ENCODE measurements at places on chromosomes 6 and 20. TPM values are rescaled to one million over a fixed set of nuclear protein-coding genes. Genes with fewer than 3 reads are reported as not detected.
A peak's percentile ranks its signal among the peaks of the same experiment; 100 is the strongest.

Gene TREM2
- total RNA-seq: 7.0 TPM

GRCh38 chr20:24762371-24762770 lies 186.7 kb upstream of the CST7 start:
- H3K36me3 ChIP-seq: no peaks in the 10 kb centered on the region
- peak; percentile 18 for DNase-seq
- H3K27ac ChIP-seq: no peak overlapping the region
- H3K27me3 ChIP-seq: no peaks in the 10 kb centered on the region

DNA sequence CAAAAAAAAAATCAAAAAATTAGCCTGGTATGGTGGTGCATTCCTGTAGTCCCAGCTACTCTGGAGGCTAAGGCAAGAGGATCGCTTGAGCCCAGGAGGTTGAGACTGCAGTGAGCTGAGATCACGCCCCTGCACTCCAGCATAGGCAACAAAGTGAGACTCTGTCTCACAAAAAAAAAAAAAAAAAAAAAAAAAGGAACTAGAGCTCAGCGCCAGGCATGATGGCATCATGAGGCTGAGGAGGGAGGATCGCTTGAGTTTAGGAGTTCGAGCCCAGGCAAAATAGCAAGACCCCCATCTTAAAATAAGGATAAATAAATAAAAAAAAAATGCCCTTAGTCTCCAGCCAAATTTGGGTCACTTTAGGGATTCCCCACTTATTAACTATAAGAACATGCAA lies 40.4 kb upstream of the PIM1 start:
- no peaks in the 10 kb centered on the region for H3K36me3 ChIP-seq
- peak overlapping the region; percentile 93 for H3K27ac ChIP-seq
- no peak for DNase-seq
- no peaks in the 10 kb centered on the region for H3K4me1 ChIP-seq
- H3K4me3 ChIP-seq: no peak overlapping the region

Gene ESR1
- total RNA-seq: 0.67 TPM

Gene PNLDC1
- total RNA-seq: 0.33 TPM

Gene CNR1
- 1.7 TPM for total RNA-seq

DNA sequence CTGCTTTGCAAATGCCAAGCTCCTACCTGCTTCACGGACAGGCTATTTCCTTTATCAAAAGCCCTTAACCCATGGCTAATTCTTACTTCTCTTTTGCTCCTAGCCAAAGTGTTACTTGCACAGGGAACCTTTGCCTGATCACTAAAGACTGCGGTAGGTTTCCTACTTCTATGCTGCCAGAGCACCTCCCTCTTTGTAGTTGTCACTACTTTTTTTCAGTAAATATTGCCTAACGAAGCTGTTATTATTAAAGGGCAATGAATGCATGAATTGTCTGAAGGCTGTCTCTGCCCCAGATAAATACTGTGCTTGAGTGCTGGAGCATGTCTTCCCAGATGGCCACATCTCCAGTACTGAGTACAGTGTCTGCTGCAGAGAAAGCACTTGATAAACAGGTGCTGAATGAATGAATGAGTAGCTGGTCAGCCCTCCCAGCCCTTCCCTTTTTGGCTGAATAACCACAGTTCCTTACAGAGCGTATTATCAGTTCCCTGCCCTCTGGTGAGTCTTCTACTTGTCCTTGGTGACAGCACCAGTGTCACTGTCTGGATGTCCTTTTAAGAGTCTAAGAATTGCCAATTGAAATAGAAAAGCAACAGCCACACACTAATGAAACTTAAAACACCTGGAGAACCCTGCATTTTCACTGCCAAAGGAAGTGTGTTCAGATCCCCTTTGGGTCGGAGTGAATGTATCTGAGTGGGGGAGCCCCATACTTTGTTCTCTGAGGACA lies 73.6 kb upstream of the TRAF3IP2 start:
- H3K4me3 ChIP-seq: no peak overlapping the region
- DNase-seq: no peak
- H3K27me3 ChIP-seq: no peaks in the 10 kb centered on the region
- H3K36me3 ChIP-seq: peaks cover 10% of the 10 kb centered on the region
- peak overlapping the region; percentile 27 for H3K27ac ChIP-seq

Gene GPLD1
- total RNA-seq: 0.33 TPM

- no peaks in the 10 kb centered on the region for H3K4me1 ChIP-seq
- no peak overlapping the region for H3K27ac ChIP-seq
- no peaks in the 10 kb centered on the region for H3K27me3 ChIP-seq
- no peak for DNase-seq
- H3K36me3 ChIP-seq: peaks cover 39% of the 10 kb centered on the region
- H3K4me3 ChIP-seq: no peak overlapping the region
Observed at GRCh38 chr20:56487216-56487615, 18.8 kb downstream of the RTF2 start.

Gene RAD21L1
- total RNA-seq: not detected

Gene UNC5CL
- total RNA-seq: 0.43 TPM

Gene NKX2-2
- total RNA-seq: not detected

DNA sequence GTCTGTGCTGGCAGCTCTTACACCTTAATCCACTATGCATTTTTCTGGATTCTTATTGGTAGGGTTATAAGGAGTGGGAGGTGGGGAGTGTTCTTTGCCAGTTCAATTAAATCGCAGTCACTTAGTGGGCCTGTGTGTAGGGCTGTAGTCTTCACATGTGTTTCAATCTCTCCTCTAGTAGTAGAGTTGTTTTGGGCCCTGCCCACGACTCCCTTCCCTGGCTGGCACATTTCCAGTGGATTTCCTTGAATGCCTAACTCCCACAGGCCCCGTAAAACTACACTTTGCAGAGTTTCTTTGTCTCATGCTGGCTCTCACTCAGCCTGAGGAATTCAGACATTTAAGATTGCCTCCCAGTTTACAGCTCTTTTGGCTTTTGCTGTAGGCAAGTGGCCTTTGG lies 414.0 kb upstream of the OPRM1 start:
- no peak overlapping the region for H3K4me3 ChIP-seq
- DNase-seq: no peak
- H3K36me3 ChIP-seq: no peaks in the 10 kb centered on the region
- no peak overlapping the region for H3K27ac ChIP-seq

Gene FAM184A
- 1.3 TPM for total RNA-seq

Gene CRIP3
- total RNA-seq: not detected

Gene GABRR2
- total RNA-seq: 0.33 TPM

- no peak overlapping the region for H3K27ac ChIP-seq
- DNase-seq: no peak
- peaks cover 35% of the 10 kb centered on the region for H3K4me1 ChIP-seq
Observed at GRCh38 chr20:536426-537010, 7.1 kb downstream of the CSNK2A1 start.

GRCh38 chr6:21164768-21165326 lies 428.7 kb upstream of the SOX4 start:
- no peak overlapping the region for H3K4me3 ChIP-seq
- peaks cover 9% of the 10 kb centered on the region for H3K4me1 ChIP-seq
- no peak overlapping the region for H3K27ac ChIP-seq
- DNase-seq: no peak
- H3K27me3 ChIP-seq: no peaks in the 10 kb centered on the region

DNA sequence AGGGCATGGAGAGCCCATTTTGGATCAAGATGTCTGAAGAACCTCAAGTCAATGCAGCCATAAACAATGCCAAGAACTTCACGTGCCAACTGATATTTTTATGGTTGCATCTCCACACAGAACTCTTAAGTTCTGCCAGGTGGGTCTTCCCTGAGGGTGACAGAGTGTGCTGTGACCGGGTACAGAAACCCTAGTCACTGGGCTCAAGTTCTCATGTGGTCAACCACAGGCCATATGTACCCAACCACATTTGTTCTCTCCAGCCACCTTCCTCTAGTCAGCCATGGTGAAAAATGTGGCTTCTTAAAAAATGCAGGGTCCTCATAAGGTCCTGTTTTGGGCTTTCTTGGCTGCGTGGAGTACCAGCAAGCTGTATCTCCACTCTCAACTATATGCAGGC lies 48.9 kb downstream of the CLIC5 start:
- no peaks in the 10 kb centered on the region for H3K27me3 ChIP-seq
- no peak overlapping the region for H3K4me3 ChIP-seq
- H3K36me3 ChIP-seq: no peaks in the 10 kb centered on the region
- DNase-seq: no peak
- H3K4me1 ChIP-seq: peaks cover 66% of the 10 kb centered on the region

DNA sequence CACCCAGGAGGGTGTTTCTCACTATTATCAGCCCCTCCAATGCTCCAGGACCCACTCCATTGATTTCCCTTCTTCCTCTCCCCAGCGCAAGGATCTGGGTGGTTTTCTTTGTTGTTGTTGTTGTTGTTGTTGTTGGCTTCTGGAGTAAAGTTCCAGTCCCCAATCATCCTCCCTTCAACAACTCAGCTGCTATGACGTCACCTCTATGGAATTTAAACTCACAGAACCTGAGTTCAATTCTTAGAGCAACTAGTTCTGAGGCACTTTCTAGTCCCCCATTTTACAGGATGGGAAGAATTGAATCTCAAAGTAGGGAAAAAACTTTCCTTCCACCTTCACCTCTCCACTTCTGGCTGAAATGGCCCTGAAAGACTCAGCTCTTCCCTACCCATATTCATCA lies 9.7 kb upstream of the WFDC8 start:
- no peaks in the 10 kb centered on the region for H3K4me1 ChIP-seq
- no peak for DNase-seq

Measured in right atrium auricular region (tissue), 2 donors.